Naive thymus-derived CD8-positive, alpha-beta T cell (primary cell): ENCODE measurements at places on chromosomes 4 and X.

DNA sequence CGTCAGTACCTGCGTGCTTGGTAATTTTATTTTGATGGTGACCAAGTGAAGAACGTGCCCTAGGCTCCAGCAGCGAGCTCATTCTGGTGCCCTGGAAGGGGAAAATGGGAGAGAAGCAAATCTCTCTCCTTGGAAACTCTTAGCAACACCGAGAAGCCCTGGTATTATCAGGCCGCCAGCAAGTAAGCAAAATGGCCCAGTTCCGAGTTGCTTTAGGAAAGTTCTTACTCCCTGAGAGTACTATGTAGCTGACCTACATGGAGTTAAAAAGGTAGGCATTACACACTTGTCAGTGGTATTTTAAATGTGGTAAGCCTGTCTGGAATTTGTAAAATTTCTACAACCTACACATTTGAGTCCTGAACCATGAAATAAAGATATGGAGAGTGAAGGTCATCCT is 146.4 kb downstream of the CPEB2 start:
- peaks cover 2% of the 10 kb centered on the region for H3K27me3 ChIP-seq
- no peak for DNase-seq
- H3K27ac ChIP-seq = no peak overlapping the region
- H3K4me1 ChIP-seq = no peaks in the 10 kb centered on the region
- no peak overlapping the region for H3K4me3 ChIP-seq

- no peaks in the 10 kb centered on the region for H3K36me3 ChIP-seq
- no peaks in the 10 kb centered on the region for H3K27me3 ChIP-seq
Measured at GRCh38 chrX:135625995-135626394, 87.4 kb upstream of the CT45A1 start.

DNA sequence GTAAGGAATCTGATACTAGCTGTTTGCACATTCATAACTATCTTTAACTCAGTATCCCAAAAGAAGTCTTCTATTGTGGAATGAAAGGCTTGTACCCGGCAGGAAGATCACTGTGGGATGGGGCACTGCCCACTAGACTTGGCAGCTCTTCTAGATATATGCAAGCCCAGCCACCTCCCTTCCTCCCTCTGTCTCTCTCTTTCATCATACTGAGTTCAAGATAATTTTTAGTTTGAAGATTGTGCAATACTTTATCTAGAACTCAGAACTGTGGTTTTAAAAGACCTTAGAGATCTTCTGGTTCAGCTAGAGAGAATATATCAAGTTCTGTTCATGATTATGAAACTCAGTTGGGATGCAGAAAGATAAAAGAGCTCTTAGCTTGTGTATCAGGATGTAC is 22.5 kb upstream of the GPR34 start:
- DNase-seq = no peak
- peaks cover 57% of the 10 kb centered on the region for H3K36me3 ChIP-seq
- H3K4me3 ChIP-seq = no peak overlapping the region
- no peaks in the 10 kb centered on the region for H3K27me3 ChIP-seq

DNA sequence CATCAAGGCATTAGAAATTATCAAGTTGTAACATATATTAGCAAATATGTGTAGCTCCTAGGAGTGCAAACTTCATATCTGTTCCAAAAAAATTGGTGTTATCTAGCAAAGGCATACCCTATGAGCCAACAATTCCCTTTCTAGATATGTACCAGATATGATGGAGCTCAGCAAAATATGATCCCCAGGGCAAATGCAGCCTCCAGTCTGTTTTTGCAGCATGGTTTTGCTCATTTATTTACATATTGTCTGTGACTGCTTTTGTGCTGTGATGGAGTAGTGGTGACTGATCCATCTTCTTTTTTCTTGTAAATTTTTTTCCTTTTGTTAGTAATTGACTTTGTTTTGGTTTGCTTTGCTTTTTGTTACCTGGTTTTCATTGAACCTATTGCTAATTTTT is 41.0 kb downstream of the CEP135 start:
- H3K27me3 ChIP-seq = no peaks in the 10 kb centered on the region
- H3K27ac ChIP-seq = no peak overlapping the region
- no peaks in the 10 kb centered on the region for H3K4me1 ChIP-seq
- no peak for DNase-seq
- H3K4me3 ChIP-seq = no peak overlapping the region

DNA sequence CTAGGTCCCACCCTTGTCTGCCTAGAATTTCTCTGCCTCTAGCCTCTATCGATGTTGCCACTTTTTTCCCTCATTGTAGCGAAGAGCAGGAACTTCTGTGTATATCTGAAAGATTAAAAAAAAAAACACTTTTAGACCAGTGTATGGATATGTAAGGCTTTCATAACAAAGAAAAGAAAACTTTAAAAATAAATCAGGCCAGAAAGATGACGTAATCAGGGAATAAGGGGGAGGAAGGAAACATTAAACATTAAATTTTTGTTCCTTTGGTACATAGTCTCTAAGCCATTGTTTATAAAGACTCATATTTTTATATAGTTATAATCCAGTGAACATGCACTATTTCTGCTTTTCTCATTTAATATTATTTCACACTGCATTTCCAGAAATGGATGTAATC is 26.2 kb upstream of the FTHL17 start:
- no peaks in the 10 kb centered on the region for H3K27me3 ChIP-seq
- no peaks in the 10 kb centered on the region for H3K4me1 ChIP-seq
- no peaks in the 10 kb centered on the region for H3K36me3 ChIP-seq
- H3K27ac ChIP-seq = no peak overlapping the region
- no peak for DNase-seq
- H3K4me3 ChIP-seq = no peak overlapping the region

DNA sequence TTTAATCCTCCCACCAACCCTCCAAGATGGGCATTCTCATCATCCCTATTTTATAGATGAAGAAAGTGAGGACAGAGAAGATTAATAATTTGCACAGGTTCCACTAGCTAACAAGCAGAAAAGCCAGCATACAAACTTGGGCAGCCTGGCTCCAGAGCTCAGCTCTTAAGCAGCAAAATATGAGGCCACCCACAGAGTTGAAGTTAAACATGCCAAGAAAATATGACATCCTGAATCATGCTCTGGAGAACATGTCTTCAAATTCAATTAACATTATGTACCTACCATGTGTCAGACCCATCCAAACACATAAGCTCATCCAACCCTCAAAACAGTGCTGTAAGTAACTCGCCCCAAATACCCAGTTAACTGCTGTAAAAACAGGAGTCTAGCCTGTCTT is 33.9 kb downstream of the USP46 start:
- no peaks in the 10 kb centered on the region for H3K27me3 ChIP-seq
- H3K27ac ChIP-seq = no peak overlapping the region
- no peak for DNase-seq
- peaks cover 16% of the 10 kb centered on the region for H3K36me3 ChIP-seq
- no peaks in the 10 kb centered on the region for H3K4me1 ChIP-seq
